ENCODE measurements at places on chromosomes 11 and 22. TPM values are rescaled to one million over a fixed set of nuclear protein-coding genes. Genes with fewer than 3 reads are reported as not detected.

GRCh38 chr11:119427279-119427678 lies 4.3 kb upstream of the THY1 start:
- no peak for DNase-seq

GRCh38 chr11:3950996-3951660 lies 95.7 kb downstream of the STIM1 start:
- peak; percentile 77 for DNase-seq

DNA sequence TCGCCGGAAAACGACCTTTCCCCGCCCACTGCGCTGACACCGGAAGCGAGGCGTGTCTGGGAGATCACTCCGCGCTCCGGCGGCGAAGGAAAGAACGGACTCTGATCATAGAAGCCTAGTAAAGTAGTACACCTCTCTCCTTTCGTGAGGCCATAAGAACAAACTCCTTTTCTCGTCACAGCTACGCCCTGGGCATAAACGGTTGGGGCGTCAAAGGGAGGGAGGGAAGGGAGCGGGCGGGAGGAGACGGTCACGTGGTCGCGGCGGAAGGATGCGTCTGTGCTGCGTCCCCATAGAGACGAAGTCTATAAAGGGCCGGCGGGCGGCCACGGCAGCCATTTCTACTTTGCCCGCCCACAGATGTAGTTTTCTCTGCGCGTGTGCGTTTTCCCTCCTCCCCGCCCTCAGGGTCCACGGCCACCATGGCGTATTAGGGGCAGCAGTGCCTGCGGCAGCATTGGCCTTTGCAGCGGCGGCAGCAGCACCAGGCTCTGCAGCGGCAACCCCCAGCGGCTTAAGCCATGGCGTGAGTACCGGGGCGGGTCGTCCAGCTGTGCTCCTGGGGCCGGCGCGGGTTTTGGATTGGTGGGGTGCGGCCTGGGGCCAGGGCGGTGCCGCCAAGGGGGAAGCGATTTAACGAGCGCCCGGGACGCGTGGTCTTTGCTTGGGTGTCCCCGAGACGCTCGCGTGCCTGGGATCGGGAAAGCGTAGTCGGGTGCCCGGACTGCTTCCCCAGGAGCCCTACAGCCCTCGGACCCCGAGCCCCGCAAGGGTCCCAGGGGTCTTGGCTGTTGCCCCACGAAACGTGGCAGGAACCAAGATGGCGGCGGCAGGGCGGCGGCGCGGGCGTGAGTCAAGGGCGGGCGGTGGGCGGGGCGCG lies at the start of gene ATF4:
TSS of gene ATF4 (plus strand) at position 337 of the 880 bp plus-strand sequence. CDS start 884 bp downstream, outside the sequence.
- no peak for DNase-seq

- DNase-seq = peak; percentile 58
Observed at GRCh38 chr11:73950869-73951710, at the start of gene DNAJB13. Gene DNAJB13 (plus strand): TSS chr11:73951026. CDS start chr11:73951070, 44 bp downstream.

The OR10G7 gene
- not detected for total RNA-seq

DNA sequence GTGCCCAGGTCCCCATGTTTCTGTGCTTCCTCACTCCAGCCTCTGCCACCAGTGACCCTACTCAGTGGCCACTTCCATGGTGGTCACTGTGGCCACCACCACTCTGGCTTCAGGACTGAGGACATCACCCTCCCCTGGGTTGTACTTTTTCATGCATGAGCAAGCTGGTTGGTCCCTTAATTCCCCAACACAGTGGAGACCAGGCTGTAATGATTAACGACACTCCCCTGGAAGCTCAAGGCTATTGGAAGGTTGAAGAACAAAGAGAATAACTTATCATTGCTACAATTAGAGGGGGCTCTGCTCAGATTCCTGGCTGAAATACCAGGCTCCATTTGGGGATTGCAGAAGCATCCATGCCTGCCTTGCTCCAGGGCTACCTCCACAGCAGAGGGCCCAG lies 10.5 kb downstream of the PLAAT4 start:
- no peak for DNase-seq

DNA sequence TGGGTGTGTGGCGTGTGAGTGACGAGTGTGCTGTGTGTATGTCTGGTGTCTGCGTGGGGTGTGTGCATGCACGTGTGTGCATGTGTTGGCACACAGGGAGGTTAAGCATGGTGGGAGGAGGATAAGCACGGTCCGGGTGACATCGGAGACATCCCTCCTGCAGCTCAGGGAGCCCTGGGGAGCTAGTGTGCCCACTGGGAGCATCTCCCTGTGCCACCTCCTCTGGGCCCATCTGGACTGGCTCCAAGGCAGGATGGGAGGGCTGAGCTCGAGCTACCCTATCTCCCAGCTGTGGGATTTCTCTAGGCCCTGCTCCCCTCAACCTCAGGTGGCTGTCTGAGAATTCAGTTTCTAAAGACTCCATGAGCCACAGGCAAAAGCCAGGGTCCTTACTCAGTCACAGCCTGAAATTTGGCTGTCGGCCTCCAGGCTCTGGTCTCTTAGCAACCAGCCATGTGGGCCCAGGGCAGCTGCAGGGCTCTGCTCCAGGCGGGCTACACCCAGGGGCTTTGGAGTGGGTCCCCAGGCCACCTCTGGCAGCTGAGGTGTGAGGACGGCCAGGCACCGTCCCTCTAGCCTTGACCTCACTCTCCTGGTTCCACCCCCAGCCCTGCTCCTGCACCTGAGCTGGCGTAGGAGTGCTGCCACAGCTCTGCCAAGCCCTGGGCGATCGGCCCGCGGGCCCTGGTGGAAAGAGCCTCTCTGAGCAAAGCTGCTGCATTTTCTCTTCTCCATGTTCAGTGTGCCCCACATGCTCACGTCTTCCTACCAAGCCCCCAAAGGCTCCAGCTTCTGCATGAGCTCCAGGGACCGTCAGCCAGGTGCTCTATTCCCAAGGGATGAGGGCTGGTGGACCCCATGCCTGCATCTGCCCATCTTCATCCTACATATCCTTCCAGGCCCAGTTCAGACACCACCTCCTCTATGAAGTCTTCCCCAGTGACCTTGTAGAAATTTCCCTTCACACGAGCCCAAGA lies 39.7 kb downstream of the RTL6 start:
- DNase-seq = no peak

DNA sequence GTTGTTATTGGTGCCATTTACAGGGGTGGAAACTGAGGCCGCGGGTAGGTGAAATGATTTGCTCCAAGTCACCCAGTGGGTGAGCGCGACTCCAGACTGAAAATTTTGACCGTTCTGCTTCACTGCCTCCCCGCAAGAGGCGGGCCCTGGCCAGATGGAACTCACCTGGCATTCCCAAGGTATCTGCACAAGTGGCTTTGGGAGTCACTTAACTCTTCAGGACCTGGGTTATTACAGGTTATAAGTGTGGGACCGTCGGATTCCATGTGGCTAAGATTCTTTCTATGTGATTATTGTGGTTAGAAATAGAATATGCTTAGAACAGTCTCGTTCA lies 598 bp downstream of the CABIN1 start:
- DNase-seq = peak; percentile 6

GRCh38 chr22:37560608-37561211 lies 430 bp downstream of the CDC42EP1 start:
- peak; percentile 55 for DNase-seq

The IRAG1 gene
- 66.0 TPM for total RNA-seq

- no peak for DNase-seq
Observed at GRCh38 chr22:49354516-49355210, 473.0 kb downstream of the BRD1 start.

DNA sequence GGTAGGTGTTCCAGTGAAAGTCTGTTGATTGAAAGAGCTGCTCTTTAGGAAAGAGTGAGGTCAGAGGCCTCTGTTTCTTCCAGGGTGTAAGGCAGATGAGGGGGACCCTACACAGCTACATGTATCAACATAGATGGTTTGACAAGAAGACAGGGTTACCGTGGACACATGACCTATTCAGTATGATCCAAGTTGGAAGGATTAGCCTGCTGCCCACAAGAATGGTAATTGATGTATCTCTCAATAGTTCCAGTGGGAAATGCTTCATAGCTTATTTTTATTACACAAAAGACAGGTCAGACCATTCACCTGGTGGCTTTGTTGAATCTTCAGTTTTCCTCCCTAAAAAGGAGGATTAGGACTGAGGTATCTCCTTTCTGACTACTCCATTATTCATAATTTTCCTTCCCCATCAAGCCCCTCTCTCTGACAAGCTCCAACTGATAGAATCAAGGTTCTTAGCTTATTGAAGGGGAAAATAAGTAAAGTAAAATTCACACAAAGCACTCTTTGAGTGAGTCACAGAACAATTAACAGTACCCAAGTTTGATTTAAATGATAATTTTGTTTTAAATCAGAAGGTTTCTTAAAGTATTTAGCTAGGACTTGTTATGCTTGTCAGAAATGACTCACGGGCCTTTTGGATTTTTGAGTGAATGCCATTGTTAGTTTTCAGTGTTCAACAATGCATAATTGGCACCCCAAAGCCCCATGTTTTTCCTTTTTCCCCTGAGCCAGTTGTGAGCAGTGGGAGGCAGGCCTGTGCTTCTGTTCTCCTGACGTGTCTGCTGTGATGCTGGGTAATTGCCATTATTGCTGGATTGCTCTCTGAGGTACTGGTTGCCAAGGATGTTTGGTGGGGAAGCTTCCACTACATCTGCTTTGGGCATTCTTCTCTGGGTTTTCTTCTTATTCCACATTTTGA lies 373.2 kb downstream of the DDX10 start:
- peak; percentile 44 for DNase-seq

The LARGE1 gene
- total RNA-seq = 15.5 TPM

The PRDM11 gene
- 6.5 TPM for total RNA-seq

DNA sequence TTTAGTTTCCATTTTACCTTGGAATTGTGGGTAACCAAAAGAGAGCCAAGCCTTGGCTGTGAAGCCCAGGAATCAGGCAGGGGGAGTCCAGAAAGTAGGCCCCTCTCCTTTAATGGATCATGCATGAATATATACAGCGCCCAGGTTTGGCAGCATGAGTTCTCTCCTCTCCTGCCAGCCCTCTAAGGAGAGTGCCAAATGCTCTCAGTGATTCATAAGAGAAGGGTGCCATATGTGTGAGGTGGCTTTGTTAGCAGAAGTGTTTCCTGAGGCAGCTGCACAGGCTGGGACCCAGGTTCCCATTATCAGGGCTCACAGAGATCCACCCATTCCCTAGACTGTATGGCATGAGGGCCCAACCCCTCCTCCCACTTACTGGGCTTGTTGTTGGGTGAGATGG lies 52.3 kb upstream of the SCUBE2 start:
- DNase-seq = no peak

GRCh38 chr22:29128891-29129807 lies 56.3 kb downstream of the KREMEN1 start:
- DNase-seq = peak; percentile 45

GRCh38 chr22:20423906-20424551 lies 13.6 kb downstream of the SCARF2 start:
- no peak for DNase-seq

The TMEM25 gene
- 25.8 TPM for total RNA-seq

DNA sequence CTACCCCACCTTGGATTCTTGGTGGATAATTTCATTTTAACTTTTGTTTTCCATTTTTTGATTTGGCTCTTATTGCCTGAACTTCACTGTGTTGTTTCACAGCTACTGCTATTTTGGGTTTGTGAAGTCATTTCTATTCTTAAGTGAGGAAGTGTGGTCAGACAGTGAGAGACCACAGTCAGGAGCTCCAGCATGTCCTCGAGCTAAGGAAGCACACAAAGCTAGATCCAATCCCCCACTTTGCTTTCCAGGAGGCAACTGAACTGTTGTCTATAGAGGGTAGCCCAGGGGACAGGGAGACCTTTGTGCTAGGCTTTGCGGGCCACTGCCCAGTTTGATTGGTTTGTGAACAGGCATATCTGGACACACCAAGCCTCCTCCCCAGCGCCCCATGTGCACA lies 251.8 kb upstream of the KIRREL3 start:
- no peak for DNase-seq

The DSCAML1 gene
- total RNA-seq = not detected

DNA sequence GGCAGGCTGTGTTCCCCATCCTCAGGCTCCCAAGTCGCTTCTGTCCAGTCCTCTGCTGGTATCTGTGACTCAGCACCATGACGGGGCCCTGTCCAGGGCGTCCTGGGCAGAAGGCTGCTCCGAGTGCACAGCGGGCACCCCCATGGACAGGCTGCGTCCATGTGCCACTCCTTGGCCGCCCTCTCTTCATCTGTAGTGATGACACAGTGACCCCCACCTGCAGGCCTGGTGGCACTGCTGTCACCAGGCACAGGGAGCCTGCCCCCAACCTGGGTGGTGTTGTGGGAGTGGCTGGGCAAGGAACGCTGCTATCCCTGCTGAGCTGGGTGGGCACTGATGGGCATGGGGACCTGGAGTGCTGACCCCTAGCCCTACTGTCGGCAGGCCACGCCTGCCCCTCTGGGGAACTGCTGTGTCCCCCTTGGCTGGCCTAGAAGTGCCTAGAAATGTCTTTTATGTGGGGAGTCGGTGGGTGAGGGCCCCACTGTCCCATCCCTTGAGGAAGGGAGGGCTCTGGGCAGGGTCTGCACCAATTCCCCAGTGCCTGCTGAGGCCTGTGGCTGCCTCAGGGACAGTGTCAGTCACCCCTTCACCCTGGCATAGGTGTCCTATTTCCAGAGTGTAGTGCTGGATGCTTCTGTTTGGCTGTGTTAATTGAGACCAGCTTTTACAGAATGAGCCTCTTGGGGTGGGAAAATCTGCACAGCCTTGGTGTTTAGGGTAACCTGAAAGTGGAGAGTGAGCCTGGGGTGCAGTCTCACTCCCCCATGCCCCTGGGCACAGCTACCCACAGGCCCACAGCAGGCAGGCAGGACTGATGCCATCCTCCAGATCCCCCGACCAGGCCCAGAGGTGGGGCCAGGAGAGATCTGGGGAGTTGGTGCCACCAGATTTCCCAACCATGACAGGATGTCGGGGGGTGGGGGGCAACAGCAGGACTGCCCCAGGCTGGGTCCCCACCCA lies 34.5 kb downstream of the RTN4R start:
- DNase-seq = no peak

DNA sequence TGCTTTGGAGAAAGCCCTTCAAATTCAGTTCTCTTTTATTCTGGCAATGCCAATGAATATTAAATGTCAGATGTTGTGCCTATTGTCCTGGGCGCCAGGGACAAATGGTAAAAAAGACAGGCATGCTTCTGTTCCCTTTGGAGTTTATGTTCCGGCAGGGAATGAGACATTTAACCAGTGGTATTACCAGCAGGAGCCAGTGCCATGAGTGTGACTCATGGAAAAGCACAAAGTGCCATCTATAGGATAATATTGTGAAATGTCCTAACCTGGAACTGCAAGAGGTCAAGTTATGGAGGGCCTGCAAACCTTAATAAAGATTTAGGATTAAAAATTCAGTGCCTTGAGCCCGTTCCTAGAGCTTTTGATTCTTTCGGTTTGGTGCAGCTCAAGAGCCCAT lies 39.5 kb downstream of the REXO2 start:
- DNase-seq = peak; percentile 75

DNA sequence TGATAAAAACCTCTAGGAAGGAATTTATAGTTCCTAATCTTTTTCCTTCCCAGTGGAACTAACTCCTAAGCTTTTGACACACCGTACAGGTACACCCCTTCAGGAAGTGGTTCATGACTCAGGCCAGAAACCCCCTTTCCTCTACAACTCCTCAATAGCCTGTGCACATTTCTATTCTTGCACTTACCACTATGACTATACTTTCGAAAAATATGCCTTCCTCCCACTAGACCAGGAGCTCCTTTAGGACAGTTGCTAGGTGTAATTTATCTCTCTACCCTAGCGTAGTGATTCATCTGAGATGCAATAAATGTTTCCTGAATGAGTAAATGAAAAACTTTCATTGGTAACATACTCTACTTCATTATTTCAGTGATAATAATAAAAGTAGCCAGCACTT lies 14.5 kb downstream of the MAP6 start:
- no peak for DNase-seq
